ENCODE measurements at places on chromosomes 3 and 15.

DNA sequence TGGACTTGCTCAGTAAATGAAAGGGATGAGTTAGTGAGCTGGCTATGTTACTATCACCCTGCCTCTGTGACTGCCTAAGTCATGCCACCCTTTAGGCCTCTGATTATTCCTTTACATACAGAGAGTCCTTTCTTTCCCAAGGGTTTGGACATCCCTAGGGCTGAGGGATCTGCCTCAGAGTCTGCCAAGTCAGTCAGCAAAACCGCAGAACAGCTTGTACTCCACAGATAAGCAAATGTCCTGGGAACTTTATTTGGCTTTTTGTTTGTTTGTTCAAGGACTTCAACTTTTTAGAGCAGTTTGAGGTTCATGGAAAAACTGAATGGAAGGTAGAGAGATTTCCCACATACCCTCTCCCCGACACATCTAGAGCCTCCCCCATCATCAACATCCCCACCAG, 82.6 kb upstream of the TRIM42 start:
- DNase-seq, result no peak

DNA sequence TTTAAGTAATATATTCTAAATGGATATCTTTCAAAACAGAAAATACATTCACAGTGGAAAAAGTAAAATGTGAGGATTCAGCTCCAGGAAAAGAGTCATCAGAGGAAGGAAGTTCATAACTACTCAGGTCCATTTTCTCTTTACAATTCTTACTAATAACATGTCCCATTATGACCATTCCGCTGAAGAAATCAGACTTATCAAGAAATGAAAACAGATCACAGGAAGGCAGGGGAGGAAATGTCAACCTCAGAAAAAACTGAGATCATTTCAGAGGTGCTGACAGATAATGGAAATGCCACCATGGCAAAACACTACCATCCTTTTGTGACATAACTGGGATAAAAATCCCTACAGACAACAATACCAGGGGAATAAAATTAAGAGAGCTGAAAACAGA, 139.5 kb downstream of the MAGI1 start:
- DNase-seq, result no peak

DNA sequence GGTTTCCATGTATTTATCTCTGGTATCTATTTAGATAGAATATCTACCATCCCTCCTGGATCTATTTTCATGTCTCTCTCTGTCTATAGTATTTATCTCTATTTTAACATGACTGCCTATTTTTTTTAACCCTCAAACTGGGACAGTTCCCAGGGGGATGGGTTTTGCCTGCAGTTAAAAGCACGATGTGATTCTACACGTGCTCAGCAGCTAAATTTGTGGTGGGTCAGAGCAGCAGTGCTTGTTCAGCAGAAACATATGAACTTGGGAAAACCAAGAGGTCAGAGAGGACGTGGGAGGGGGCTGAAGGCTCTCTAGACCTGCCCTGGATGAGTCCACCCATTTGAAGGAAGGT, 189.2 kb downstream of the NTRK3 start:
- no peak for DNase-seq

DNA sequence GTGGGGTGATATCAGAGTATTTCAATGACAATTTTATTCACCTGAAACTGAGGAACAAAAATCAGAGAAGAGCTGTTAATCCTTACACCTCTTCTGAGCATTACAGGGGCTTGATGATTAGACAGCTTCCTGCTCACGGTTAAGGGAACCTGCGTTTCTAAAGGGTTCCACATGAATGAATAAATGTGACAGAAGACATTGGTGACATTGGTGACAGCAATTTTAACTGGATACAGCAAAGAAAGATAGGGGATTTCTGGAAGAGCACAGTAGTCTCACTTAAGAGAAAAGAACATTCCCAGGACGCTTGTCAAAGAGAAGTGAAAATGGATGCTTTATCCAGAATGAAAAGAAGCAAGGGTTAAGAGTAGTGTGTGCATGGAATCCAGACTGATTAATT, 235.9 kb upstream of the CNTN3 start:
- DNase-seq, result no peak

- DNase-seq, result no peak
Measured at GRCh38 chr15:51424780-51425179, 83.3 kb downstream of the GLDN start.

DNA sequence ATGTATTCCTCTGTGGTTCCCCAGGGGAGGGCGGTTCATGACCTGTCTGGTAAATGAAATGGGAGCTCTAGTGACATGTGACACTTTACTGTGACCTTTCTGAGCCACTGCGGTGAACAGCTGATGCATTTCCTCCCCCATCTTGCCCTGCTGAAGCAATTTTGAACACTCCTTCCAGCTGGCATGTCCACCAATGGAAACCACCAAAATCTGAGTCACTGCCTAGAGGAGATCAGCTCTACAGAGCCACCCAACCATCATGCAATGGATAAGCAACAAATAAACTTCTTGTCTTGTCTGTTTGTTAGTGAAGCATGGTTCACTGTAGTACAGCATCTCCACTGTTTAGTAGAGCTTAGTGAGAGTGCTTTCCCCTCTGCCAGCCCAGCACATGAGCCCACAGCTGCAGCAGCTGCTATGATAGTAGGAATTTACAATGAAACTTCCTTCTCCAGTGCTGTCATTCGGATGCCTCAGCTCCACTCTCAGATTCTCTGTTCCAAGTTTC, 479.4 kb downstream of the NTRK3 start:
- no peak for DNase-seq

DNA sequence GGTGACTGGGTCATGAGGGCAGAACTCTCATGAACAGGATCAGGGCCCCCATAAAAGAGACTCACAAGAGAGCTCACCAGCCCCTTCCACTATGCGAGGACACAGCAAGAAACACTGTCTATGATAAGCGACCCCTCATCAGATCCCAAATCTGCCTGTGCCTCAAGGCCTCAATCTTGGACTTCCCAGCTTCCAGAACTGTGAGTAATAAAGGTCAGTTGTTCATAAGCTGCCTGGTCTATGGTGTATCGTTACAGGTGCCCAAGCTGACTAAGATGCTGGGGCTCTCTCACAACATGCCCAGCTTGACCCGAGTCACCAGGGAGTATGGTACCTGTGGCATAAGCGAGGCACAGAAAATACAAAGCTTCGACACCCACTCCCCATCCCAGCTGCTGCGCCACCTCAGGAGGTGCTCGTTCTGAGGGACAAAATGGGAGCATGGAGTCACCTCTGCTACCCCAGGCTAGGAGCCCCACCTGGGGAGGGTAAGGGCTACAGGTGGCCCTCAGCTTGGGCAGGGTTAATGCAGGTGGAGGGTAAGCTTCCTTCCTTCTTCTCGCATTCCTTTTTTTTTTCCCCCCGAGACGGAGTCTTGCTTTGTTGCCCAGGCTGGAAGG, 234.1 kb downstream of the ADAMTS17 start:
- DNase-seq, result no peak

- DNase-seq, result no peak
Measured at GRCh38 chr3:53024315-53024714, 21.6 kb downstream of the SFMBT1 start.

- DNase-seq, result no peak
Measured at GRCh38 chr3:136166507-136166906, 29.6 kb downstream of the MSL2 start.

- DNase-seq, result no peak
Measured at GRCh38 chr3:190538288-190538687, 24.4 kb downstream of the IL1RAP start.

DNA sequence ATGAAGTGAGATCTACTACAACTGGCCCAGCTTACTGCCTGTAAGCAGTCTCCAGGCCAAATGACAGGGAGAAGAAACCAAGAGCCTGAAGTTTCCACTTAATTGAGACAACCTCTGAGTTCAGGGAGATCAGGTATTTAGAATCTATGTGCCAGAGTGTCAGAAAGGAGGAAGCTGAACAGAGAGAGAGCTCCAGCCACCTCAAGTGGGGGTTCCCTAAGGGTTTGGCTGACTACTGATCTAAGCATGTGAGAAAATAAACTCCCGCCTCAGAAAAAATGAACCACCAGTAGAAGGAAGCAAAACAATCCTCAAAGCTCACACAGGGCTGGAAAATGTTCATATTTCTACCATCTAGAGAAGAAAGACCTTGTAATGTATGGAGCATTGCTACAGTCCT, 25.0 kb downstream of the ADAM10 start:
- no peak for DNase-seq

- DNase-seq, result no peak
Measured at GRCh38 chr3:39961230-39961629, 151.8 kb downstream of the MYRIP start.

- peak; percentile 48 for DNase-seq
Measured at GRCh38 chr3:195133462-195133861, 137.5 kb downstream of the XXYLT1 start.

- no peak for DNase-seq
Measured at GRCh38 chr3:153448151-153448829, 286.3 kb downstream of the RAP2B start.

GRCh38 chr15:69573815-69574475, 121.3 kb downstream of the RPLP1 start:
- peak; percentile 79 for DNase-seq

DNA sequence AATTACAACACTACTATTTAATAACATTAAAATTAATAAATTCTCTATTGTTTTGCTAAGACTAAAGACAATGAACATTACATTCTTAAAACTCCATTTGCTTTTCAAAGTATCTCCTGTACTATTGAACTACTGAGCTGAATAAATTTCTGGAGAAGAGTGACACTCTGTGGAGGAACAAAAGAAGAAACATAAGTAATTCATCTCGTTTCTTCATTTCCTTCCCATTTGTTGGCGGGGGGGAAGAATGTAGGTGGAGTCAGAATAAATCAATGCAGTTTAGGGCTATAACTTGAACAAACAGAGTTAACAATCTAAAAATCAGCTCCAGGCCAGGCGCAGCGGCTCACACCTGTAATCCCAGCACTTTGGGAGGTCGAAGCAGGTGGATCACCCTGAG, 32.7 kb downstream of the EFHB start:
- DNase-seq, result no peak

DNA sequence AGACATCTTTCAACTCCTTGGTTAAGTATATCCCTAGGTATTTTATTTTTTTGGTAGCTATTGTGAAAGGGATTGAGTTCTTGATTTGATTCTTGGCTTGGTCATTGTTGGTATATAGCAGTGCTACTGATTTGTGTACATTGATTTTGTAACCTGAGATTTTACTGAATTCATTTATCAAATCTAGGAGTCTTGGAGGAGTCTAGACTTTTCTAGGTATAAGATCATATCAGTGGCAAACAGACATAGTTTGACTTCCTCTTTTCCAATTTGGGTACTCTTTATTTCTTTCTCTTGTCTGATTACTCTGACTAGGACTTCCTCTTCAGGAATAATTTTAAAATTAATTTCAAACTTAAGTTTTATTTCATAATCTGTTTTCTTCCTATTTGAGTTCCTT, 125.2 kb downstream of the OCA2 start:
- no peak for DNase-seq

DNA sequence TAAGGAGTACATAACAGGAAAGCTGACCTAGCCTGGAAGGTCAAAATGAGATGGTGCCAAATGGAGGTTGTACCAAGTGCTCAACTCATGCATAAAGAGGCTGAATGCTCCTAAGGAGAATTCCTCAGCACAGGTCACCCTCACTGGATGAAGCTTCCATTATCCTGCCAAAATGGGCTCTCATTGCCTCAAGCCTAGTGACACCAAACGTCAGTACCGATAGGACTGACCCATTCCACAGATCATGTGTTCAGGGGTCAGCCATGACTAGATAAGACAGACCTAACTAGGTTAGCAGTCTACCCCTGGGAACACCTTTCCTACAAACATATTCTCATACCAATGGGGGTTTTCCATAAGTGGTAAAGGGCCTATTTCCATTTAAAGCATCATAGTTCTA, 160.7 kb downstream of the MEX3B start:
- no peak for DNase-seq

DNA sequence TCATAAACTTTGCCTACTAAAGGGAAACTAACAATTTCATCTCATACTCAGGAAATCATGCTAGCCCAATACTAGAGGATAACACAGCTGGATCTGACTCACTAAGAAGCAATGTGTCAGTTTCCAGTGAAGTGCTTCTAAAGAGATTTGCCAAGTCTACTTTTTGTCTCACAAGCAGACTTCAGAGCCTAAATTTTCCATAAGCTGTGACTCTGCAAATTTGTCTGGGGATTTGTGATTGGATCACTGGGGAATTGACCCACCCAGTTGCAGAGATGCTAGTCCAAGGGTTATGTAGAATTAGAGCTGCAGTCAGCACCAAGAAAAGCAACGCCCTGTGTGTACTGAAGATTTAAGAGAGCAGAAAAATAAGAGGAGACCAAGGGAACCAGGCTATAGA, 647.1 kb downstream of the NTRK3 start:
- DNase-seq, result no peak

GRCh38 chr3:171840811-171841619, 2.1 kb upstream of the TMEM212 start:
- DNase-seq, result no peak

- DNase-seq, result no peak
Measured at GRCh38 chr3:134356411-134357040, 17.7 kb downstream of the AMOTL2 start.

- DNase-seq, result peak; percentile 23
Measured at GRCh38 chr15:65032801-65033537, 3.5 kb upstream of the MTFMT start.

DNA sequence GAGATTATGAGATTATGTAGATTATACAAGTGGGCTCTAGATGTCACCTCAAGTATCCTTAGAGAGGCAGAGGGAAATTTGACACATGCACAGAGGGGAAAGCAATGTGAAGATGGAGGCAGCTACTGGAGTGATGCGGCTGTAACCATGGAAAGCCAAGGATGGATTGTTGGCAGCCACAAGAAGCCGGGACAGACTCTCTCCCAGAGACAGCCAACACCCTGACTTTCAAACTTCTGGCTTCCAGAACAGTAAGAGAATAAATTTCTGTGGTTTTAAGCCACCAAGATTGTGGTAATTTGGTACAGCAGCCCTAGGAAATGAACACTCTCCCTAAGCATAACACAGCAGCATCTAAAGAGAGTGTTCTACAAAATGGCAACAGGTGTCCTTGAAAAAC, 34.4 kb upstream of the PRICKLE2 start:
- DNase-seq, result no peak

GRCh38 chr3:123733805-123734526, 149.1 kb upstream of the HACD2 start:
- no peak for DNase-seq

- DNase-seq, result no peak
Measured at GRCh38 chr15:67472957-67473356, 48.0 kb upstream of the C15orf61 start.

GRCh38 chr3:124276133-124276532, 284.2 kb upstream of the ROPN1 start:
- no peak for DNase-seq

- no peak for DNase-seq
Measured at GRCh38 chr3:11375333-11376088, 103.3 kb downstream of the ATG7 start.

DNA sequence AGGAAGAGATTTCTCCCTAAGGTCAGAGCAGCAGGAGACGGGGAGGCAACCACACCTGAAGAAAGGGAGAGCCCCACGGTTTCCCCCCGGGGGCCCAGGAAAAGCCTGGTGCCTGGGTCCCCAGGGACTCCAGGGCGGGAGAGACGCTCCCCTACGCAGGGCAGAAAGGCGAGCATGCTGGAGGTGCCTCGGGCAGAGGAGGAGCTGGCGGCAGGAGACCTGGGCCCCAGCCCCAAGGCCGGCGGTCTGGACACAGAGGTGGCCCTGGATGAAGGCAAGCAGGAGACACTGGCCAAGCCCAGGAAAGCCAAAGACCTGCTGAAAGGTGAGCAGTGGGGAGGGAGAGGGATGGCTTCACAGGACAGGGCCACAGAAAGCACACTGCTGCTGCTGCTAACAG, 26.2 kb upstream of the SLC28A1 start:
- DNase-seq, result no peak
